Cardiac muscle cell (in vitro differentiated cells and primary cell): ENCODE measurements at places on chromosomes 1 and 21. TPM values are rescaled to one million over a fixed set of nuclear protein-coding genes. Genes with fewer than 3 reads are reported as not detected.

DNA sequence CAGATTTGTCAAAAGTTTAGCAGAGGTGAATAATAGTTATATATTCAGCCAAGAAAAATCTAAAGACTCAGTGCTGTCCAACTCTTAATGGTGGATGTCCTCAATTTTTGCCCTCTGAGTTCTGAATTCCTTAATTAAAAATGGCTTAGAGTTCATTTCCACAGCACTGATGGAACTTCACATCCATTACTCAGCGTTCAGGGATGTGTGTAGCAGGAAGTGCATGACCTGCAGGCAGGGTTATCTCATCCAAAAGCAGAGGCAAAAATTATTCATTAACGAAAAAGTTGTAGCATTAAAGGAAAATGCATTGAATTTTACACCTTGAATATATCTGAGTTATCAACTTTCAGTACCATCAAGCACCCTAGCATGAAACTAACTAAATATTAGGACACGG lies 96.7 kb downstream of the ZP4 start:
- DNase-seq: no peak

- no peak for DNase-seq
Measured at GRCh38 chr1:194361374-194362131, 1175.1 kb upstream of the B3GALT2 start.

DNA sequence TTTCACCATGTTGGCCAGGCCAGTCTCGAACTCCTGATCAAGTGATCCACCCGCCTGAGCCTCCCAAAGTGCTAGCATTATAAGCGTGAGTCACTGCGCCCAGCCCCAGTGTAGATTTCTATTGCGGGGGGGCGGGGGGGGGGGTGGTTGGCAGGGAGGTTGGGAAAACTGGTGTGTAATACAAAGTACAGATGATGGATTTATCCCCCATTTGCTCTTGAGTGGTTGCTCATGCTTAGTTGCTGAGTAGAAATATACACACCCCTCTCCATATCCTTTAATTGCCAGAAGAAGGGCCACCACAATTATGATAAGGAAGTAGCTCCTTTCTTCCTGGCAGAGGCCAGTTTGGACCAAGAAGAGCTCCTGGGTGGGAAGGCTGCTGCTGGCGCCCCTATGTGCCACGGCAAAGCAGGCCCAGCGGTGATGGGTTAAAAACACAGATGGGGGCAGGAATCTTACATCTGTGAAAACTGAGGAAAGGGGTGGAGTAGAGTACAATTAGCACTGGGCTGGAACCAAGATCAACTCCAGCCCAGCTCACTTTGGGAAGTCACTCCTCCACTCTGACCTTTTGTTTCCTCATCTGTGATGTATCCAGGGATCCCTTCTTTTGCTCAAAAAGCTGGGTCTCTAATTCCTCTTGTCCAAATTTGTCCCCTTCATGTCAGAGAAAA lies 55.2 kb downstream of the MRPL37 start:
- no peak for DNase-seq

DNA sequence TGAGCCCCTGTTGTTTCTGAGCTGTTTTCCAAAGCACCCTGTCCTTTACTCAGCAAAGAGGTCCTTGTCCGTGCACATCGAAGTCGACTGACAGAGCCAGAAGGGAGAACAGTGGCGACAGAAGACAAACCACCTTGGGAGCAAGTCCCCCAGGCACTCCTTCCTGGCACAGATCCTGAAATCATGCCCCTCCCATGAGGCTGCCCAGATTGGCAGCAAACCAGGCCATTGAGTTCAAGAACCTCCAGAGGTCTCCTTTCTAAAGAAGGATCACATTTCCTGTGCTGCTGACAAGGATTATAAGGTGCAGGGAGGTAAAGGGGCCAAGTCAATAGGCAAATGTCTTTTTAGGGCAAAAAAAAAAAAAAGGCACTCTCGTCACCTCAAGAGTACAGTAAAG lies 84.7 kb upstream of the HIVEP3 start:
- DNase-seq: no peak

CLCNKB gene
- total RNA-seq: 19.0 and 55.6 TPM in 2 replicates
